Thyroid gland (tissue), 4 donors: ENCODE measurements at places on chromosomes 12 and 14. TPM values are rescaled to one million over a fixed set of nuclear protein-coding genes. Genes with fewer than 3 reads are reported as not detected.

Gene INF2
- total RNA-seq = 54.7 TPM

Gene CD27
- 2.7 TPM for total RNA-seq

DNA sequence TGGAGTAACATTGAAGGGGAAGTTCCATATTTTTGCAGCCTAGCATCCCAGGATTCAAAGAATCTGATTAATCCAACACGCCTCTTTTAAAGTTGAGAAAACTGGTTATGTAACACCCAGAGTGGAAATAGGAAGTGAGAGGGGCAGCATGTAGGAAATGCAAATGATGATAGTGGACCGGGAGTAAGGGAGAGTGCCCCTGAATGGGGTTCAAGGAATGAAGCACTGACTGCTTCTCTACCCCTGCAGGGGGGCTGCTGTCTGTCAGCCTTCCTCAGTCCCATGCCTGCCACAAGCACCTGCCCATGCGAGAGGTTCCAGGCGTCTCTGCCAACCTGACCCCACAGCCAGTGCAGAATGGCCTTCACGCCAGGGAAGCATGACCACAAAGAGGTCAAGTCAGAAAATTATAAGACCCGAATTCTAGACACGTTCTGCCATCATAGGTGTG is 126.5 kb upstream of the CCND2 start:
- H3K27me3 ChIP-seq = no peaks in the 10 kb centered on the region
- no peak overlapping the region for H3K27ac ChIP-seq
- DNase-seq = no peak
- no peak overlapping the region for H3K4me3 ChIP-seq

GRCh38 chr12:13223941-13224340 is 27.4 kb downstream of the EMP1 start:
- DNase-seq = no peak
- H3K4me1 ChIP-seq = no peaks in the 10 kb centered on the region
- H3K27ac ChIP-seq = no peak overlapping the region
- no peak overlapping the region for H3K4me3 ChIP-seq

Gene ADCY4
- 35.2 TPM for total RNA-seq

Gene SIX4
- 11.1 TPM for total RNA-seq

GRCh38 chr12:32517966-32518365 is 118.6 kb downstream of the FGD4 start:
- no peak overlapping the region for H3K27ac ChIP-seq
- no peak for DNase-seq
- H3K36me3 ChIP-seq = no peaks in the 10 kb centered on the region
- H3K27me3 ChIP-seq = no peaks in the 10 kb centered on the region
- H3K4me1 ChIP-seq = peaks cover 11% of the 10 kb centered on the region

Gene RTL1
- total RNA-seq = not detected
